Activated CD4-positive, alpha-beta T cell treated with anti-CD3 and anti-CD28 coated beads, Interleukin-2, amount 50 U/mL, for 1 hour (primary cell): ENCODE measurements at places on chromosomes 16 and 17.

- no peak for DNase-seq
These were observed 38.9 kb downstream of the ZNF207 start for GRCh38 chr17:32388613-32389459.

GRCh38 chr17:47884905-47885730 is 10.9 kb upstream of the SP2 start:
- no peak for DNase-seq

- no peak for DNase-seq
These were observed 194.0 kb downstream of the KATNIP start for GRCh38 chr16:27743963-27744362.

- DNase-seq, result no peak
These were observed 11.8 kb upstream of the SMPD3 start for GRCh38 chr16:68460067-68460466.

DNA sequence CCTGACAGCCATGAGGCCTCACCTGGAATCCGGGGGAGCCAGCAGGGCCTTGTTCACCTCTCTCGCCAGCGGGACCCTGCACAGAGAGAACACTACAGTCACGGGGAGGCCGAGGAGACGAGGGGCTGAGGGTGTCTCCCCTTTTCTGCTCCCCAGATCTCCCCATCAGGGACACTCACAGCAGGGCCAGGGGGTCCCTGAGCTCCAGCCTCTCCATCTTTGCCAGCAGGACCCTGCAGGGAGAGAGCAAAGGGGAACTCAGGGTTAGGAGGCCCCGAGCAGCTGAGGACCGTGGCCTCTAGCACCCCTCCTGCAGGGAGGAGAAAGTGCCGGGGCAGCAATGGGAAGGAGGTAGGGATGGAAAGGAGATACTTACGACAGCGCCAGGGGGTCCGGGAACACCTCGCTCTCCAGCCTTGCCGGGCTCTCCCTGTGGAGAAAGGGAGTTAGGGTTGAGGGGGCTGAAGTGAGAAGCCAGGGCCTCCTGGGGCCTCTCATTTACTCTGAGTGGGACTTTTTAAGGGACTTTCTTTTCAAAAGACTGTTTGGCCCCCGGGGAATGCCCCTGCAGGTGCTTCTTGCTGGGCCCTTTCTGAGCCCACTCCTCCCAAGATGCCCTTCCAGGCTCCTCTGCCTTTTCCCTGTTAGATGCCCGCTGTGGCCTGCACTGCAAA is 8.7 kb downstream of the COL1A1 start:
- DNase-seq, result no peak

GRCh38 chr17:74987909-74988711 is 678 bp downstream of the CDR2L start:
- DNase-seq, result peak; percentile 8

GRCh38 chr16:54080524-54081008 is 206.0 kb downstream of the IRX3 start:
- no peak for DNase-seq
